Ovary (tissue), 10 donors: ENCODE measurements at places on chromosomes 5 and 9. TPM values are rescaled to one million over a fixed set of nuclear protein-coding genes. Genes with fewer than 3 reads are reported as not detected.

IFNA13 gene
- total RNA-seq: not detected

C5orf52 gene
- not detected for total RNA-seq

TMEM141 gene
- total RNA-seq: 43.1 TPM

GHR gene
- 4.3 TPM for total RNA-seq

CDC20B gene
- total RNA-seq: not detected

DNA sequence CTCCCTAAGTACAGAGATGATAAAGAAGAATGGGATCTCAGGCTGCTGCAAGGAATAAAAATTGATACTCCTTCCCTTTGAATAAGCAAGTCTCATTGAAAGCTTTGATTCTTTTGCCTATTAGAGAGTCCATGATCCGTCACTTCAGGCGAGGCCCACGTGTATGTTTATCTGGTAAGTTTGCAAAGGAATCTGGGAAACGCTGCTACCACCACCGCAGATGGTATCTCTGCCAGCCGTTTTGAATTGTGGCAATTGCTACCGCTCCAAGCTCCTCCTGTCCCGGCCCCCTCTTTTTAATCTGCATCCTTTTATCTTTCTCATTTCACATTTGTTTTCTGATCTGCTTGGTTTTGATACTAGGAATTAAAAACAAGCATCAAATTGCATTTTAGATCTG lies 42.9 kb upstream of the GRIA1 start:
- H3K27me3 ChIP-seq: no peaks in the 10 kb centered on the region
- H3K4me3 ChIP-seq: no peak overlapping the region
- no peak for DNase-seq
- no peak overlapping the region for H3K27ac ChIP-seq
- no peaks in the 10 kb centered on the region for H3K4me1 ChIP-seq

- no peaks in the 10 kb centered on the region for H3K36me3 ChIP-seq
- no peak overlapping the region for H3K4me3 ChIP-seq
- no peak for DNase-seq
- no peaks in the 10 kb centered on the region for H3K27me3 ChIP-seq
- H3K4me1 ChIP-seq: peaks cover 19% of the 10 kb centered on the region
- no peak overlapping the region for H3K27ac ChIP-seq
Measured at GRCh38 chr9:95769473-95769872, 106.0 kb upstream of the ERCC6L2 start.

- no peaks in the 10 kb centered on the region for H3K36me3 ChIP-seq
- DNase-seq: no peak
- H3K27ac ChIP-seq: no peak overlapping the region
- H3K4me3 ChIP-seq: no peak overlapping the region
Measured at GRCh38 chr5:161093100-161093499, 241.1 kb upstream of the ATP10B start.

DNA sequence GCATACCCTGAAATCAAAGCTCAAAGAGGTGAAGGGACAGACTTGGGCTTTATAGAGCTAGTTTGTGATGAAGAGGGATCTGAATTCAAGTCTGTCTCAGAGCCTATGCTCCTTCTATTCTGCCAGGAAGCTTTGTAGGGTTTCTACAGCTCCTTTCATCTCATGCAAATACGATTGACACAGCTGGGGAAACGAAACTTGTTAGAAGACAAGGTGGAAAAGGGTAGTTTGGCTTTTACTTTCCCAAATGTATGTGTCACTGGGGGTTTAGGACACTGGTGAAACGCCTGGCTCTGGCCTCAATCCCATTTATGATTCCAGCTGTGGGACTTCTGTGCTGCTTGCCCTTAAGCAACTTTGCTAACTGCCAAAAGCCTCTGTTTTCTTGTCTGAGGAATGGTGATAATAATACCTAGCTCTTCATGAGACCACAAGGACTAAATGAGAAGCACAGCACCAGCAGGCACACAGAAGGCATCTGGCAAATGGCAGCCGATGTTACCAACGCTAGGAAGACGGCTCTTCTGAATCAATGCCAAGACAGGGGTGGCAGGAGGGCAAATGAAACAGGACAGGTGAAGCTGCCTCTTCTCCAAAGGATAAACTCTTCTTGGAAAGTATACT lies 70.3 kb upstream of the EQTN start:
- H3K4me1 ChIP-seq: peaks cover 36% of the 10 kb centered on the region
- DNase-seq: no peak
- H3K27ac ChIP-seq: peak overlapping the region; percentile 84
- H3K4me3 ChIP-seq: no peak overlapping the region

DNA sequence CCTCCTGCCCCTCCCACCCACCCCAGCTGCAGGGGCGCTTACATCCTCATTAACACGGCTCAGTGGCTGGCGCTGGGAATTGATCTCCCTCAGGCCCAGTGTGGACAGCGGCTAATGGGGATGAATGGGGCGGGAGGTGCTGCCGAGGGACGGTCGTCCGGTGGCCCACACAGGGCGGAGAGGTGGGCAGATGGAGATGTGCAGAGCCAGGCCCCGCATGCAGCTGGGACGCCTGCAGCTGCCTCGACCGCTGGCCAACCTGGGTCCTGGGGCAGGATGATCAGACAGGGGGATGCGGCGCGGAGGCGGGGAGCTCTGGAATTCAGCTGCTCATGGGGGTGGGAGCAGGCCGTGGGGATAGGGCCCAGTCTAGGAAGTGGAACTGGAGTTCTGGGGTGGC lies 17.6 kb downstream of the TSPAN17 start:
- H3K27me3 ChIP-seq: no peaks in the 10 kb centered on the region
- H3K27ac ChIP-seq: no peak overlapping the region
- H3K36me3 ChIP-seq: no peaks in the 10 kb centered on the region
- no peak overlapping the region for H3K4me3 ChIP-seq
- no peaks in the 10 kb centered on the region for H3K4me1 ChIP-seq

DNA sequence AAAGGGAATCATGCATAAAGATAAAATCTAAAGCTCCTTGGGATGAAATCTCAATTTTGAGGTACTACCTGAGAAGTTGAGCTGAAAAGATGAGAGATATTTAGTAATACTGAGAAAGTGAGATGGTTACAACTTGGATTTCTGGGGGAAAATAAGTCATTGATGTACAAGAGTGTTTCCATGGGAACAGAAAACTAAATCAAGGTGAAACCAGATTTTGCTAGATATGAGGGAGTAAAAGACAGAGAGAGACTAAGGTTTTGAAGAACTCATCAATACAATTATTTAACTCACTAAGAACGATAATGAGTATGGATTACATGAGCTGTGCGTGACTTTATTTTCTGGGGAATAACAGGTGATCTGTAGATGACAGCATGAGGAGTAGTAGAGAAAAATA lies 10.2 kb upstream of the ST8SIA4 start:
- no peaks in the 10 kb centered on the region for H3K36me3 ChIP-seq
- H3K4me3 ChIP-seq: no peak overlapping the region
- no peak for DNase-seq
- H3K4me1 ChIP-seq: no peaks in the 10 kb centered on the region
- H3K27ac ChIP-seq: no peak overlapping the region

TMEM232 gene
- 4.0 TPM for total RNA-seq

GRCh38 chr5:160679567-160680309 lies 172.3 kb downstream of the ATP10B start:
- H3K27me3 ChIP-seq: no peaks in the 10 kb centered on the region
- no peaks in the 10 kb centered on the region for H3K4me1 ChIP-seq
- no peak overlapping the region for H3K4me3 ChIP-seq
- no peaks in the 10 kb centered on the region for H3K36me3 ChIP-seq

GRCh38 chr5:51373880-51374523 lies 9.2 kb upstream of the ISL1 start:
- H3K36me3 ChIP-seq: no peaks in the 10 kb centered on the region
- no peak overlapping the region for H3K4me3 ChIP-seq
- no peak for DNase-seq
- no peaks in the 10 kb centered on the region for H3K4me1 ChIP-seq
- no peak overlapping the region for H3K27ac ChIP-seq

OSMR gene
- 21.9 TPM for total RNA-seq

DNA sequence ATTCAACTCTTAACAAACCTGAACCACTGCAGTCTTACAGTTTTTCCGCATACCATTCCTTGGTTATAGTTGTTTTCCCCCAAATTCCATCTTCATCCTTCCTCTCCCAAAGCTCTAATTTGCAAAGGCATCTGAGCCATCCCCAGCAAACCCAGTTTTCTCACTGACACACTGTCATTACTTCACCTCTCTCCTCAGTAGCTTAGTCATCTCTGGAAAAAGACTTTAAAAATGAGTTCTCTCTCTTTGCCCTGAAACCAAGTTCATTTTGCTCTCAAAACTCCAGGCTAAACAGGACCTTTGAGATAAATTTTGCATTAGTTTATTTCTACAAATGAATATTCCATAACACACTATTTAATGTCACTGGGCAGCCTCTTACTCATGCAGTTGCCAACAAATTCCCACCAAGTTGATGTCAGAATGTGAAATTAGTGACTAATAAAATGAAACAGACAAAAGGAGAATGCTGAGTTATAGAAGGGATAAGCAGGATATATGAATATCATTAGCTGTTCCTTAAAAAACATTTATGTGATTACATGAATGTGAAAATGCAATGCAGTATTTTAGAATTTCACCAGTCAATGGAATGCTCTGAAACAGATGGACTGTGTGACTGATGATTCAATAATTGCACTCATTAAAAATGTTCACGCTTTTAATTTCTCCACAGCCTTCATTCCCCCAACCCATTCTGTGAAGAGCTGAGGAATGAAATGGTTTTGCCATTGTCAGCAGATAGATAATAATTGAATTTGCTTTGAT lies 107.4 kb upstream of the DMAC1 start:
- DNase-seq: no peak
- H3K27ac ChIP-seq: no peak overlapping the region
- H3K36me3 ChIP-seq: no peaks in the 10 kb centered on the region
- no peaks in the 10 kb centered on the region for H3K4me1 ChIP-seq
- no peaks in the 10 kb centered on the region for H3K27me3 ChIP-seq

CFAP157 gene
- total RNA-seq: 4.5 TPM

GRCh38 chr5:137365126-137365865 lies 133.8 kb downstream of the SPOCK1 start:
- DNase-seq: no peak
- no peaks in the 10 kb centered on the region for H3K27me3 ChIP-seq
- no peaks in the 10 kb centered on the region for H3K36me3 ChIP-seq

- peak; percentile 75 for DNase-seq
- H3K27ac ChIP-seq: peak overlapping the region; percentile 67
- H3K36me3 ChIP-seq: no peaks in the 10 kb centered on the region
- H3K4me1 ChIP-seq: peaks cover 46% of the 10 kb centered on the region
Measured at GRCh38 chr9:121736934-121737462, 85.6 kb downstream of the DAB2IP start.

DNAI1 gene
- total RNA-seq: 1.5 TPM

DNA sequence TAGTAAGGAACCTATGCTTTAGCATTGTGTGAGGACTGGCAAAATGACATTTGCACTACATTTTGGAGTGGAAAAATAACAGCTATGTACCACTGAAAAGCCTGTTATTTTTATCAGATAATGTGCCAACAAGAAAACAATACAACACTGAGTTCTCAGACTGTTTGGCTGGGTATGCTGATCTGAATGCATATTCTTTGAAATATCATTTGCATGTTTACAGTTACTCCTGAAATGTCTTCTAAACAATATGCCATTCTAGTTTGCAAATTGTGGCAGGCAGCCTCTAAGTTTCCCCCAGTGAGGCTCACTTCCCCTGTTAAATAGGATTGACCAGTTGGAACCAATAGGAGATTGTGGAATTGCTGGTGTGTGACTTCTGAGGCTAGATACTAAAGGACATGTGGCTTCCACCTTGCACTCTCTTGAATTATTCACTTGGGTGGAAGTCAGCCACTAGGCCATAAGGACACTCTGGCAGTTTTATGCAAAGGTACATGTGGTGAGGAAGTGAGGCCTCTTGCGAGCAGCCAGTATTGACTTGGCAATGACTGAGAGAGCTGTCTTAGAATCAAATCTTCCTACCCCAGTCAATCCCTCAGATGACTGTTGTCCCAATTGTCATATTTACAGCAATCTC lies 250.4 kb upstream of the PCSK5 start:
- no peaks in the 10 kb centered on the region for H3K36me3 ChIP-seq
- no peak overlapping the region for H3K27ac ChIP-seq
- DNase-seq: no peak
- no peaks in the 10 kb centered on the region for H3K27me3 ChIP-seq

- H3K27me3 ChIP-seq: no peaks in the 10 kb centered on the region
- DNase-seq: no peak
- H3K27ac ChIP-seq: no peak overlapping the region
- no peak overlapping the region for H3K4me3 ChIP-seq
- no peaks in the 10 kb centered on the region for H3K4me1 ChIP-seq
Measured at GRCh38 chr9:4657426-4658159, 4.5 kb upstream of the PLPP6 start.

DNA sequence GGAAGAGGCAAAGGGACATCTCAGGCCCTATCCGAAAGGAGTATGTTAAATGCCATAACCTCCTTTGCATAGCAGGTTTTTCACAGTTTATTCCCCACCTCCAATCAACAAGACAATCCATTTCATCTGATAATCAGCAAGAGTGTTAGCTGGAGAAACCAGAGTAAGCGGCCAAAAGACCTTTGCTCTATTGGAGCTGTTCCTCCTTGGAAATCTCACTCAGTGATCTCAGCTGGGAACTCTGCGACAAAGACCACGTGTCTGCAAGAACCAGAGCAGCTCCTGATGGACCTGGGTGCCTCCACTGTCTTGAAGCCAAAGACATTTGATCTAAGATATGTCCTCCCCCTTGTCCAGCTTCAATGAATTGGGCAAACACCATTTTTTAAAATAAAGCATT lies 241.0 kb downstream of the SEC61B start:
- no peaks in the 10 kb centered on the region for H3K36me3 ChIP-seq
- H3K27ac ChIP-seq: no peak overlapping the region
- no peaks in the 10 kb centered on the region for H3K4me1 ChIP-seq
- no peak overlapping the region for H3K4me3 ChIP-seq

DNA sequence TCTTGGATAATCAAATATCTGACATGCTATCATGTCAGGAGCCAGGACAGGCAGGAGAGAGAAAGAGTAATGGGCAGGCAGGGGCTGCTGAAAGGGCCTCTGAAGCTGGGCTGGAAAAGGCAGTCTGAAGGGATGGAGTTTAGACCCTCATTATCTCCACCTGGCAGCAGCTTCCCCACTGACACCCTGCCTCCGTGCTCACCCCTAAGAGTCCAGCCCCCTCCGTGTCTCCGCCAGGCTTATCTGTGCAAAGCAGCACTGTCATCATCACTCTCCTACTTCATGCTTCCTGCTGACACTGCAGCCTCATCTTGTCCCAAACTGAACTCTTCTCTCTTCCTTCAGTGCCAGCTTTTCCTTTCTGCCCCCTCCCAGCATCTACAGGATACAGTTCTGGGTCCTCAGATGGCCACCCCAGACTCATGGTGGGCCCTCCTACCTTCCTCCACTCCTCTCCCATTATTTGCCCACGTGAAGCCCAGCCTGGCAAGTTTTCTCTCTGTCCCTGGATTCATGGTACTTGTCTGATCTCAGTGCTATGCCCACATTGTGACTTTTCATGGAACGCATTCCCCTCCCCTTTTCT lies 70.9 kb upstream of the KLF9 start:
- no peaks in the 10 kb centered on the region for H3K27me3 ChIP-seq
- H3K4me3 ChIP-seq: no peak overlapping the region
- DNase-seq: peak; percentile 35
- no peaks in the 10 kb centered on the region for H3K36me3 ChIP-seq
- peaks cover 9% of the 10 kb centered on the region for H3K4me1 ChIP-seq
